Astrocyte (in vitro differentiated cells and primary cell): ENCODE measurements at places on chromosomes 5 and 9.

- DNase-seq = no peak
These were observed 56.4 kb downstream of the SH3TC2 start for GRCh38 chr5:149006426-149006825.

DNA sequence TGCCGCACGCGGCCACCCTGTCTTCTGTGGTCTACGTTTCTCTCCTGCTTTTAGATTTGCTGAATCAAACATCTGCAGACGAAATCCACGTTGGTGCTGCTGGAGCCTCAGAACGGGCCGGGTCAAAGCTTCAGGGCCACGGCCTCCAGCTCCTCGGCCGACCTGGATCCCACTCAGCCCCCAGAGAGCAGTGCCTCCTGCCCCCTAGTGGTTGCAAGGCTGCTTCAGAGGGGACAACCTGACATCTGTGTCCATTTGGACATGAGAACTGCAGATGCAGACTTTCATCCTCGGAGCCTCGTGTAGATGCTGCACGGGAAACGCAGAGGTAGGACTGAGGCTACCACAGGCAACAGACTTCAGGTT is 23.0 kb upstream of the SLC6A3 start:
- no peak for DNase-seq

GRCh38 chr9:37952731-37953130 is 48.8 kb upstream of the SLC25A51 start:
- peak; percentile 86 for DNase-seq

DNA sequence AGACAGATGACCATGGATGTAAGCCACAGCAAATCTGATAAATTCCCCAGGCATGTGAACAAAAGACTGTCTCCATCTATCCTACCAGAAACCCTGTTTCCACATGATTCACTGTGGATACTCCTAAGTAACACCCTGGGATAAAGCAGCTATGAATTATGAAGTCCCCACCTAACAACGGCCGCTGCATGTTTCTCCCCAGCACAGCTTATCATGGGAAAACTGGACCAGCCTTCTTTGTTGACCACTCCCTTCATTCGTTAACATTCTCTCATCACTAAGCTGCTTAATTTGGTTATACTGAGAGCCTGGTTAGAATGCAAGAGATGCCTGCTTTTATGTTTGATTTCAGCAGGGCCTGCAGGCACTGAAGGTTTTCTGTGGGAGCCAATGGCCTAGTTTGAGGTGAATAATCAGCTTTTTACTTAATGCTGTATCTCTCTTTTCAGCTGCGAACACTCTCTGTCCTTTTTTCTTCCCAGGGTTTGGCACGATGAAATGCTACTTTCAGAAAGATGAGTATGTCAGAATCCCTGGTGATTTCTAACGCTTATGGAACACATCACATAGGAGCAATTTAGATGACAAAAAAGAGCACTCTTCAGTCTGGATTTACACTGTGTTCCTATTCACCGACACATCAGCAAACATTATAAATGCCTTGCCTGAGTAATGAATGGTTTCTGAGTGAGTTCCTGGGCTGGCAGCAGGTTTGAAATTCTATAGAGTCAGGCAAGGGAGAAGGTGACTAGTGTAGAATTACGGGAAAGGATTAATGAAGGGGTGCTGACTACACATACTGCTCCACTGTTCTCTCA is 318.4 kb upstream of the ZNF608 start:
- DNase-seq = peak; percentile 78

DNA sequence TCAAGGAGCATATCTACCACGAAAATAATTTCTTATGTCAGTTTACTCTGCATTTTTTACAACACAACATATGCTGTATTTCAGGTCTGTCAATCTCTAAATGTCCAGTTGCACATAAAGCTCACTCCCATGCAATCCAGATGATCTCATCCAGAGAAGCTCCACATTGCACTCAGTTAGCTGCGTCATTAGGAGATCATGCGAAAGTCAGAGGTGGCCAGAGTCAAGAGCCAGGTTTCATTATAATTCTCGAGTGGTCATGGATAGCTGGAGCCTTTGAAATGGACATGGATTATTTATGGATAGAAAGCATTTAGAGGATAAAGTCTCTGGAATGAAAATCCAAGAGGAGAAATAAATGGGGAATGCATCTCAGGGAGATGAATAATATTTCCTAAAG is 232.3 kb downstream of the GAS1 start:
- DNase-seq = peak; percentile 62

DNA sequence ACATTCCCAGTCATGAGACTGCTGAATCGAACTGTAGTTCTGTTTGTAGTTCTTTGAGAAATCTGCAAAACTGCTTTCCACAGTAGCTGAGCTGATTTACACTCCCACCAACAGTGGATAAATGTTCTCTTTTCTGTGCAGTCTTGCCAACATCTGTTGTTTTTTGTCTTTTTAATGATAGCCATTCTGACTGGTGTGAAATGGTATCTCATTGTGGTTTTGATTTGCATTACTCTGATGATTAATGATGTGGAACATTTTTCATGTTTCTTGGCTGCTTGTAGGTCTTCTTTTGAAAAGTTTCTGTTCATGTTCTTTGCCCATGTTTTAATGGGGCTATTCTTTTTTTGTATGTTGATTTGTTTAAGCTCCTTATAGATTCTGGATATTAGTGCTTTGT is 187.3 kb upstream of the TLE4 start:
- peak; percentile 89 for DNase-seq

DNA sequence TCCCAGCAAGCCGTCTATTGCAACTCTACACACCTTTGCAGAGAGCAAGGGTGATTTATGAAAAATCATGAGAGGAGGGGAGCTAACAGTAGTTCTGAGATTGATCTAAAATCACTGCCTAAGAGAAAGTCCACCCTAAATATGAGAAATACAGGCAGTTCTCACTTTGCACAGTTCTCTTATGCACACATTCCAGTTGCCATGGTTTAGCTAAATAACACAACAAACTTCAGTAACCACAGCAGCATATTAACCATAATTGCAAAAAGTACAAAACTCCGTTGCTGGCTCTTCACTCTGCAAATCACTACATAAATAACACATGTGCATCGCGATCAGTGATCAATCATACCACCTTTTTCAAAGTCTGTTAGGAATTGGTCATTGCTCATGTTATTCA is 31.1 kb downstream of the PGGT1B start:
- no peak for DNase-seq

DNA sequence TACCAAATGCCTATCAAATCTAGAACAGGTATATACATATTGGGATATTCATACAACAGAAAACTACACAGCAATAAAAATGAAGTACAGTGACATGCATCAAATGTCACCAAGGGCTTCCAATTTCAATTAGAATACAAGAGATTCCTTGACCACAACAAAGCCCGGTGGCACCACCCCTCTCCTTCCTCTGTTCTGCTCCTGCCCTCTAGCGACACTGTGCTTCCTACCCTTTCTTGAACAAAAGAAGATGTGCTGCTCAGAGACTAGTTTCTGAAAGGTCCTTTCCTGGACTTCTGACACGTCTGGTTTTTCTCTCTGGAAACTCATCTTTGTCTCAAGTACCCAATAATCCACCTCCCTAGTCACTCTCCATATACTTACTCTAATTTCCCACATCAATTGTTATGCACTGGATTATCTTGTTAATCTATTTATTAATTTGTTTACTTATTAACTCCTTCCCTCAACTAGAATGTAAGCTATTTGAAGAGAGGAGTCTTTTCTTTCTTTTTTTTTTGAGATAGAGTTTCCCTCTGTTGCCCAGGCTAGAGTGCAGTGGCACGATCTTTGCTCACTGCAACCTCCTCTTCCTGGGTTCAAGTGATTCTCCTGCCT is 70.4 kb upstream of the CTSV start:
- DNase-seq = peak; percentile 6

- no peak for DNase-seq
These were observed 11.9 kb upstream of the NHP2 start for GRCh38 chr5:178165581-178165980.

GRCh38 chr5:116248432-116248831 is 163.6 kb downstream of the COMMD10 start:
- no peak for DNase-seq

GRCh38 chr9:89440548-89440947 is 57.4 kb downstream of the SEMA4D start:
- DNase-seq = no peak

DNA sequence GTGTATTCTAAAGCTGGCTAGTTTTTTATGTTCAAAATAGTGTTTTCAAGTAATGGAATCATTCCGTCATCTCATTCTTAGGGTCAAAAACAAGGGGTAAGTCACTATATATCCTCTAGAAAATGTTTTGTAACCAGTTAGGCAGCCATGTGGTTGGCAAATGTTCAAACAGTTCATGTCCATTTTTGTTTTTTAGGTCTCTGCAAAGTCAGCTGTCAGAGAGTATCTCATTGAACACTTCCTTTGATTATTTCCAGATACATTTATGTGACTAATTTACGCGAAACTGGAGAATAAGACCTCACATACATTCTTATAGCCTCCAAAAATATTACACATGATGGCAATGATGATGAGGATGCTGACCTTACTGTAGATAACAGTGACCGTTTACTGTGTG is 50.4 kb downstream of the TRIO start:
- no peak for DNase-seq

- peak; percentile 86 for DNase-seq
These were observed 233.6 kb downstream of the ACTL7B start for GRCh38 chr9:108621991-108622855.

DNA sequence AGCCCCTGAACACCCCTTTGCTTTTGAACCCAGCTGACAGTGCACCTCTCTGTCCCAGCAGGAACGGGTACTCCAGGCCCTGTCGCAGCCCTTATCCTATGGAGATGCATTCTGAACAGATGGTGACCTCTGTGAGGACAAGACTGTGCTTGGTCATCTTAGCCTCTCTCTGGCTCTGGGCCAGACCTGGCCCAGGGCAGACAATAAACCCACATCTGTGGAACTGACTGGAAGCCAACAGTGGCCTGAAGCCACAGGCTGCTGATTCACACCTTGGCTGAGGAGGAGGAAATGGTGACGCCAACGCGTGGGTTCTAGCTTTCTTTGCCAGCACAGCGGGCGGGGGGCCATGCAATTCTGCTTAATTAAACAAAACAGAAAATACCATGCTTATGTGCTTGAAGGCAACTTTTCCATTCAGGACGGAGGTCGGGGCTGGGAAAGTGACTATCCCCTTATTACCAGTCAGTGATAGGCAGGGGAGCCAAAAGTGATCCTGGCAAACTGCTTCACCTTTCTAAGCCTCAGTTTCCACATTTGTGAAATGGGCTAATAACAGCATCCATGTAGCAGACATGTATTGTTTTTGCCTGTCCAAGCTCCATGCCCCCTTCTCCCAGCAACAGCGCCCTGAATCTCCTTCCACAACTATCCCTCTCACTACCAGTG is 10.8 kb downstream of the SH3PXD2B start:
- peak; percentile 98 for DNase-seq

DNA sequence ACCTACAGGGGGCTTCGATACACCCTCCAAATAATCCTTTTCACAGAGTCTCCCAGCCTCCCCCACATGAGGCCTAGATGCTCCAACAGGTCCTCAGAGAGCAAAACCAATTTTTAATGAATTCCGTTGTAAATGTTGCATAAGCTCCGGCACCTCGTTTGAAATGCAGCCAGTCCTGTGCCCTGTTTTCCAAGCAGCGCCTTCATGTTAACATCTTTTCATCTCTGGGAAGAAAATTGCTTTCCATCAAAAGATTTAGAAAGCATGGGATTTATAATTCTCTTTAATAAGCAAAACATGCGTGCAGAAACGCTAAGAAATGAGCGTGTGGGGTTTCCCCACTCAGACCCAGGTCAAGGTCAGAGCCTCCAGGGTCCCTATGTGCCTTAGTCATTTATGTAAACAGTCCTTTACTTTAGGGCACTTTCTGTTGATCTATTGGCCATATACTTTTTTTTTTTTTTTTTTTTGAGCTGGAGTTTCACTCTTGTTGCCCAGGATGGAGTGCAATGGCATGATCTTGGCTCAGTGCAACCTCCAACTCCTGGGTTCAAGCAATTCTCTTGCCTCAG is 177.5 kb upstream of the S1PR3 start:
- DNase-seq = no peak

DNA sequence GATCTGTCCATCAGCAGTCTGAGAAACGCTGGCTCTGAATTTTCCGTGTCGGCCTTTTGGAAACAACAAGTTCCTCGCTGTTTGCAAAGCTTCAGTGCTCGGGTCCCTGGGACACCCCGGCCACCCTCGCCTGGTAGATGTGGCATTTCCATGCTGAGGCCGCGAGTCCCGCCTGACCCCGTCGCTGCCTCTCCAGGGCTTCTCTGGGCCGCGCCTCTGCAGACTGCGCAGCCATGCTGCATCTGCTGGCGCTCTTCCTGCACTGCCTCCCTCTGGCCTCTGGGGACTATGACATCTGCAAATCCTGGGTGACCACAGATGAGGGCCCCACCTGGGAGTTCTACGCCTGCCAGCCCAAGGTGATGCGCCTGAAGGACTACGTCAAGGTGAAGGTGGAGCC is 4.7 kb downstream of the NTNG2 start:
- no peak for DNase-seq

- no peak for DNase-seq
These were observed 20.1 kb upstream of the CKMT2 start for GRCh38 chr5:81213070-81213469.

- no peak for DNase-seq
These were observed 164.2 kb downstream of the MEF2C start for GRCh38 chr5:88718736-88719135.

DNA sequence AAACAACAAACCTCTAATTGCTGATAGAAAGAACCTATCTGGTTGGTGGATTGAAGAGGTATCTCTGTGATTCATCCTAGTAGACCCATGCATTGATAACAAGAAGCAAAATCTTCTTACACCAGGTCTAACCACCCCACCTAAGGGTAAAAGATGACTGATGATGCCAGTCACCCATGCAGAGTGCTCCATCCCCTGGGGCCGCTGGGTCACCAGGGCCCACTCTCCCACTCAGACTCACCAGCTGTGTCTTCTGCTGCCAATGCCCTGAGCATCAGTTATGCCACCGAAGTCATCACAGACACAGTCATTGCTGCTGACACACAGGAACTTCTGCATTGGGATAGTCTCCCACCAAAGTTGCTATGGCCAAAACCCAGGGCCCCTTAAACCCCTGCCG is 44.7 kb upstream of the ERCC6L2 start:
- no peak for DNase-seq

- DNase-seq = peak; percentile 78
These were observed 9.0 kb downstream of the CD274 start for GRCh38 chr9:5459289-5459829.

DNA sequence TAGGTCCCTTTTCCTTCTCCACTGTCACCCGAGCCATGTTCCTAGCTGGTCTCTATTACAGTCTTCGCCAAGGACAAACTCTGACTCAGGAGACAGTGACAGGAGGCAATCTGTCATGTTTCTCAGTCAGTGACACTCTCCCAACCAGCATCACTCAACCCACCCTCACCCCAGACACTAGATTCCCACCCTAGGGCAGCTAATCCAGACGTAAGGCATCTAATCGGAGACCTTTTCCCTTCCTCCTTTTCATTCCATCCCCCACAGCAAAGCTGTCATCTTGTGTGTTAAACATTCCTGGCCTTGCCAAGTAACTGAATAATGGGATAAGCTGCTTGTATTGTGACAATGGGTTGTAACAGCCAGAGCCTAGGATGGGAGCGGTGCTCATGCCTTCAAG is 95.2 kb downstream of the SNX18 start:
- DNase-seq = no peak

GRCh38 chr9:37747271-37747753 is 6.3 kb upstream of the TRMT10B start:
- peak; percentile 36 for DNase-seq
